Stimulated activated CD4-positive, alpha-beta T cell treated with anti-CD3 and anti-CD28 coated beads, Interleukin-15, amount 100 ng/mL, for 1 hour (primary cell): ENCODE measurements at places on chromosomes 7 and 10.

GRCh38 chr7:20217193-20217948 is at the start of gene MACC1:
Gene MACC1, minus strand, starts transcription at chr7:20217384. Its CDS starts 55,522 bp downstream, at chr7:20161862.
- DNase-seq, result no peak

DNA sequence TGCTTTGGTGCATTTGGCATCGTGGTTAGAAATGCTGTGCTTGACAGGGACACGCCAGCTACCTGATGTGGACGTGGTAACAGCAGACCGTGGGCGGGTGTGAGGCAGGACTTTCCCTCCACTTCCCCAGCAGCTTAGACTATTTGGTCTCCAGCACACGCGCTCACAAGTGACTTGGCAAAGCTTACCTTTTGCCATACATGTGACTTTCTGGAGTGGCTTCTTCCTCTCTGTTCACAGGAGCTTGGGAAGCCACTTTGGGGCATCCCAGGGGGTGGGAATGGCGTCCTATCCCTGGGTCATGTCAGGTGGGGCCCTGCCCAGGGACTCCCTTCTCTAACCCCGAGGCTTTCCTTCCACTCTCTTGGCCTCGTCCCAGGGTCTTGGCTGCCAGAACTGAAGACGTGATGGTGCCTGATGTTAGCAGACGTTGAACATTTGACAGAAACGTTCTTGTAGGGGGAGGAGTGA is 228.7 kb upstream of the KLF6 start:
- DNase-seq, result peak; percentile 20

DNA sequence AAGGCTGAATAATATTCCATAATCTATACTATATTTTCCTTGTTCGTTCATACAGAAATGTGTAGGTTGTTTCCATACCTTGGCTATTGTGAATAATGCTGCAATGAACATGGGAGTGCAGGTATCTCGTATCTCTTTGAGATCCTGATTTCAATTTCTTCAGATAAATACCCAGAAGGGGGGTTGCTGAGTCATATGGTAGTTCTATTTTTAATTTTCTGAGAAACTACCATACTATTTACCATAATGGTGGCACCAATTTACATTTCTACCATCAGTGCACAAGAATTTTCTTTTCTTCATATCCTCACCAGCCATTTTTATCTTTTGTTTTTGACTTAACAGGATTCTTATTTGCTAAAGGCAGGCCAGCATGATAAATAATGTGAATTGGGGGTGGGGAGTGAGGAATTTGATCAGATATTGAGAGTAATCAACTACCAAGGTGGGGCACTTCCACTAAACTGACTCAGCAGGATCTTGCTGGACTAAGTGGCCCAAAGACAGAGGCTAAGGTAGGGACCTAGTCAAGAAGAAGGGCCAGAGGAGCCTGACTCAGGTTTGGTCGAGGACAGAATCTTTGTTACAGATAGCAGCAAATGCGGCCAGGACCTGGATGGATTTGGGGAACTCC is 21.5 kb upstream of the CCSER2 start:
- no peak for DNase-seq

DNA sequence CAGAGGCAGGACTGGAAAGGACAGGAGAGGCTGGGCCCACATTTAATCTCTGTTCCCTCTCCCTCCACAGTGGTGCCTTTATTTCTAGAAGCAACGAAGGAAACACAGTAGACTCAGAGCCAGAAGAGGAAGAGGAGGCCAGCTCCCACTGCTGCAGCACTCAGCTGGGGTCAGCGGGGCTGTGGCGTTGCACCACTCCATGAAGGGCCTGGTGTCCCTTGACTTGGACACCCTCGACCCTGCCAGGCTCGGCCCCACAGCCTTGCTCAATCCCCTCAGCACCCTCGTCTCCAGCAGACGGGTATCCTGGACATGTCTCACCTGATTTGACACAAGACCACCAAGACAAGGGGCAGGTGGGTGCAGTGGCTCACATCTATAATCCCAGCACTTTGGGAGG is 38.8 kb downstream of the PRKAG2 start:
- DNase-seq, result no peak

DNA sequence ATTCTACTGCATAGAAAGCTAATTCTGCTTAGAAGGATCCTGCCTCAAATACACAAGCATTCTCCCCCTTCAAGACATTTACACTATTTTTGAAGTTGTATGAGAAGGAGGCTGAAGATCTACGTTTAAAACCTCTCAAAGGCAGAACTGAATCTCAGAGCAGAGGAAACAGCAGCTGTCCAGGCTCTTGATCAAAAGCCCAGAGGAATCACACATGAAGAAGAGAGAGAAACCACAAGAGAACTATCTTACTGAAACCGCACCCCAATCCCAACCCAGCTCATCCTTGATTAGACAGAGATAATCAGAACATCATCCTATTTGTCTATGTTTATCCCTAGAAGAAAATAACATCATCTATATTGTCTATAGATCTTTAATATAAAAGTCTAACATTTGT is 2.2 kb upstream of the DNAJC1 start:
- DNase-seq, result no peak

DNA sequence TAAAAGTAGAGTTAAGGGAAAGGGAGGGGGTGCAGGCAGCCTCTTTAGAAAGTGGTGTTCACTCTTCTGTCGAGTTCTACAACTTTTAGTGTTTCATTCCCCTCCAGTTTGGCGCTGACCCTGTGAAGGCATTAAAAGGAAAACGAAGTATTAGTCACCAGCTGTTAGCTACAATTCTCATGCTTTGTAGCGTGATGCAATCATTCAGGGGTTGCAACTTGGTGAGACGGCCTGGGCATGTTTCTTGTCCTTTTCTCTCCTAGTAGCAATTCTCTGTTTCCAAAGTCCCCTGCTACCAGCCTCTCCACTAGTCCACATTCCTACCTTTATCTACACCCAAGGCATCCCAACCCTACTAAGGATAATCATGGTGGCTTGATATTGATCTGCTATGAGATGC is 33.7 kb upstream of the DGKI start:
- DNase-seq, result no peak

DNA sequence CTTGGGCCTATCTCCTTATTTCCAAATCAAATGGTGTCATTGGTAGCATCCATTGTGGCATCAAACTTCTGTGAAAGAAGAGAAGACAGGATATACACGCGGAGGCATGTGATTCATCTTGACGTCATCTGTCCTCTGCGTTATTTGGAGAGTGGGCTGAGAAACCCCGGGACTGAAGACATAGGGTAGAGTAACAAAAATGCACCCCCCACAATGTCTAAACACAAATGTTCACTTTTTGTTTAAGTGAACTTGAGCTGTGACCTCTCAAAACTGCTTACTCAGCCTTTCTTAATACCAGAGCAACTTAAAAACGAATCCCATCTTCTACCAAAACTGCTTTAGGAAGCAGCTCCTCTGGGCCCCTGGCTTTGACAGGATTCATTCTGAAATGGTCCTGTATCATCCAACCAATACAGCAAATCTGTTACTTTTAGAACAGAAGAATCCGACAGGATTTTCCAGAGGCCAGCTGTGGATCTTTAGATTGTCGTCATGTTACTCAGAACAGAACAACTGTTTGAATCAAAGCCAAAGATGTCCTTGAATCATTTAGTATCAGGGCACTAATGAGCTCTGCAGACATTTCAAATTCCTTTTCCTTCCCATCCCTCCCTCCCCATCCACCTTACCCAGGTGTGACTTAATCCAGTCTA is 438.1 kb downstream of the SUGCT start:
- no peak for DNase-seq

DNA sequence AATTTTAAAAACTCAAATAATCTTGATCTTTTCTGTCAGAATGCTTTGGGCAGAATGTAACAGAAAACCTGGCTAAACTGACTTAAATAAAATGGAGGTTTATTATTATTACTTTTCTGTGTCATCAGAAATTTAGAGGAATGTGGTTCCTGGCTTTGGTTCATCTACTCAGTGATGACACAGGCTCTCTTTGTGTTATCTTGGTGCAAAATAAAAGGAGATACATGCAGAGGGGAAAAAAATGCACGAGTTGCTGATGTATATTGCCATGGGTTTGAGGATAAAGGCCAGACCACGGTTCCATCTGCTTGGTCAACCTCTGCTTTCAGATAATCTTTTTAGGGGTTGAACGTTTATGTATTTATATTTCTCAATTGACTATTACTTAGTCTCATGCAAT is 181.4 kb downstream of the SUGCT start:
- DNase-seq, result no peak

DNA sequence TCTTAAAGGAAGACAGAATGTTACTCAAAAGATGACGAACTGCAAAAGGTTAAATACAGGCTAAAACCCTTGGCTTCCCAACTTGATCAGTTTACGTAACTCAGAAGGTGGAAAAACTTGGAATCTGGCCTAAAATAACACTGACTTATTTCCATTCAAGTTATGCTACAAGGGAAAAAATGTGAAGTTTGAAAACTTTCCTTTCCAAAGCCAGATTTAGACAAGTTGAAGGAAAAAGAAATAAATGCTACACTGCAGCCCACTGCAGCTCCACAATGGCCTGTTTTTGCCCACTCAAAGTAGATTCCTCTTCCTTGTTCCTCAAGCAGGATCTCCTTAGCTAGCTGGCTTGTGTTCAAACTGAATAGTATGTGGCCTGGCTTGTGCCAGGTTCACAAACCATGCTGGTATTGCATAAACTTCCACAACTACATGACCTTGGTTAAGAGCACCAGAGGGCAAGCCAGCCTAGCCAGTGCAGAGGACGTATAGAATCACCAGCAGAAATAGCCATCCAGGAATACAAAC is 166.2 kb downstream of the CPEB3 start:
- no peak for DNase-seq

GRCh38 chr7:35380739-35381224 is 126.9 kb upstream of the TBX20 start:
- no peak for DNase-seq

DNA sequence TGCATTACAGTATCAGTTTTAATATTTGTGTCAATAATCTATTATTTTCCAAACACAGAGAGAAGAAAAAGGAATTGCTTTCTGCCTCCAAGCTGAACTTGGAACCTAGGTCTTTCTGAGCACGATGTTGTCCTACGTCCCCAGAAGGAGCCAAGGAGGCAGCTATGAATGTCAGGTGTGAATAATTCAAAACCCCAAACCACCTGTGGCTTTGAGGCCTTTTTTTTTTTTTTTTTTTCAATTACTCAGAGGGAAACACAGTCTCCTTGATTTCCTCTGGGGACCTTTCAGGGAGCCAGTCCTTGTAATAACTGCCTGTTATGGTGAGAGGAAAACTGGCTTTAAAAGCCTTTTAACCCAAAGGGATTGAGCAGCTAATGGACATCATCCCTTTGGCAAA is 8.3 kb downstream of the GPR85 start:
- DNase-seq, result no peak

DNA sequence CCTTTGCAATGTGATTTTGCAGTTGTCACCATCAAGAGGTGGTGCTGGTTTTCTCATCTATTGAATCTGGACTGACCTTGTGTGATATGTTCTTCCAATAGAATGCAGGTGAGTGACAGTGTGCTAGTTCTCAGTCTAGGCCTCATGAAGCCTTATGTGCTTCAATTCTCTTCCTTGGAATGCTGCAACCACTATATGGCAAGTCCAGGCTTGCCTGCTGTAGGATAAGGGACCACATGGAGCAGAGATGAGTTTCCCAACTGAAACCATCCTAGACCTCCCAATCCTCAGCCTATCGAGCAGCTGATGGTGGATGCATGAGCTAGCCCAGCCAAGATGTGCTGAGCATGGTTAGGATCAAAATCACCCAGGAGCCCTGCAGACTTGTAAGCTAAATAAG is 32.6 kb upstream of the ARHGAP21 start:
- no peak for DNase-seq
